ENCODE measurements at places on chromosomes 12 and 14. TPM values are rescaled to one million over a fixed set of nuclear protein-coding genes. Genes with fewer than 3 reads are reported as not detected.

- H3K4me1 ChIP-seq: no peaks in the 10 kb centered on the region
- H3K27me3 ChIP-seq: no peaks in the 10 kb centered on the region
- no peak overlapping the region for H3K27ac ChIP-seq
- no peaks in the 10 kb centered on the region for H3K36me3 ChIP-seq
- no peak overlapping the region for H3K4me3 ChIP-seq
Measured at GRCh38 chr12:93857279-93857938, 180.2 kb downstream of the CRADD start.

DNA sequence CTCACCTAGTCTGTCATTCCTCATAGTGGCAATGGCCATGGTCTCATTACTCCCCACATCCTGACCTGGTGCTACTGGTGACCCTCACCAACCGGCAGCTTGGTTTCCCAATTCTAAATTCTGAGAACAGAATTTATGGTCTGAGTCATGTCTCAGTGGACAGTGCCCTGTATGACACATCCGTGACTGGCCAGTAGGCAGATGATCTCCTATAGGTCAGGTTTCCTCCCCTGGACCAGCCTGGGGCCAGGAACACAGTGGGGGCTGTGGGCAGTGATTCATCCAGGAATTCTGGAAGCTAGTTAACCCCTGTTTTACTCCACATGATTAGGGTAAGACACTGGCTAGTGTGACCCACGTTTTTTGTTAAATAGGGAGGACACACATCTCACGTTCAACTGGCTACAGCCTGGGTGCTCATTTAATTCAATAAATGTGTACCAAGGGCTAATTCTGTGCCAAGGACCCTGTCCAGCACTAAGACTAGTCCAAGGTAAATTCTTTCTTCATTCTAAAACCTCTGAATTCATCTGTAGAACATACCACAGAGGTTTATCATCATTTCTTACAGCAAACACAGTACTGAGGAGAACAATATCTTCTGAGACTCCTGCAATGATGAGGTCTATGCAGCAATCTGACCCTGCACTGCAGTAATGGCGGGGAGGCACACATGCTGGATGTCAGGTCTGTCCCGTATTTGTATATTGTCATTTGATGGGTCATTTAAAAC, 249.6 kb upstream of the TBX3 start:
- no peaks in the 10 kb centered on the region for H3K4me1 ChIP-seq
- H3K27ac ChIP-seq: no peak overlapping the region
- no peak overlapping the region for H3K4me3 ChIP-seq
- DNase-seq: no peak
- H3K27me3 ChIP-seq: no peaks in the 10 kb centered on the region

DNA sequence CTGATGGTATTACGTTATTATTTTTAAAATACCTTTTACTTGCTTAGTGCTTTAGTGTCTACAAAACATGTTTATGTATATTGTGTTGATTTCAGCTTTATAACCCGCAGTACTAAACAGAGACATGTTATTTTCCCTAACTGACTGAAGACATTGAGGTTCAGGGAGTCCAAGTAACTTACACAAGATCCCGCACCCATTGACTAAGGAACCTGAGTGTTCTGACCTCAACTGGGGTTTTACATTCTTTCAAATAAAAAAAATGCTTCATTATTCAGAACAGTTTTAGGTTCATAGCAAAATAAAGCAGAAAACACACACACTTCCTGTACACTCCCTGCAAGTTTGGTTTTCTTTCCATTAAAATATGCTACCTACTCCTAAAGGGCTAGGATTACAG, 60.4 kb upstream of the METAP2 start:
- H3K36me3 ChIP-seq: no peaks in the 10 kb centered on the region
- H3K4me3 ChIP-seq: no peak overlapping the region
- no peak for DNase-seq
- H3K4me1 ChIP-seq: peaks cover 10% of the 10 kb centered on the region
- H3K27me3 ChIP-seq: no peaks in the 10 kb centered on the region

DNA sequence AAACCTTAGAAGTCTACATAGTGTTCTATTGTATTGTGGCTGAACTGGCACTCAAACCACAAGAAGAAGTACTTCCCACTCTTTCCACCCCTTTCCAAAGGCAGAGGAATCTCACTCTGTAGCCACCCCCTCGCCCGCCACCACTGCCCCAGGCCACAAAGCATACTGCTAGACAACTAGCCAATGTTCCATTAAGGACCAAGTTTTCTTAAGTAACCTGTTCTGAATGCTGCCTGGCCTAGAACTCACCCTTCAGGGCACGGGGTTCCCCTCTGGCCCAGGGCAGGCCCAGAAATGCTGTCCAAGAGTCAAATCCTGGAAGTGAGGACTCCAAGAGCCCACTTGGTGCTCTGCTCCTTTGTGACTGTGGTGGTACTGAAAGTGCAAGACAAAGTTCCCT, 15.7 kb upstream of the PTPRO start:
- no peaks in the 10 kb centered on the region for H3K4me1 ChIP-seq
- H3K4me3 ChIP-seq: no peak overlapping the region
- H3K36me3 ChIP-seq: no peaks in the 10 kb centered on the region
- DNase-seq: no peak
- H3K27me3 ChIP-seq: no peaks in the 10 kb centered on the region

- no peak overlapping the region for H3K4me3 ChIP-seq
- H3K27ac ChIP-seq: no peak overlapping the region
- H3K36me3 ChIP-seq: peaks cover 2% of the 10 kb centered on the region
- H3K27me3 ChIP-seq: no peaks in the 10 kb centered on the region
- peak; percentile 47 for DNase-seq
Measured at GRCh38 chr12:117025481-117026151, 73.6 kb downstream of the TESC start.

GRCh38 chr14:44701563-44702263, 194.6 kb upstream of the FSCB start:
- no peak overlapping the region for H3K4me3 ChIP-seq
- no peaks in the 10 kb centered on the region for H3K4me1 ChIP-seq
- no peaks in the 10 kb centered on the region for H3K27me3 ChIP-seq
- no peak overlapping the region for H3K27ac ChIP-seq

GRCh38 chr14:76867516-76868453, 41.6 kb downstream of the LRRC74A start:
- no peaks in the 10 kb centered on the region for H3K27me3 ChIP-seq
- no peaks in the 10 kb centered on the region for H3K4me1 ChIP-seq
- DNase-seq: no peak
- H3K27ac ChIP-seq: no peak overlapping the region
- no peak overlapping the region for H3K4me3 ChIP-seq

DNA sequence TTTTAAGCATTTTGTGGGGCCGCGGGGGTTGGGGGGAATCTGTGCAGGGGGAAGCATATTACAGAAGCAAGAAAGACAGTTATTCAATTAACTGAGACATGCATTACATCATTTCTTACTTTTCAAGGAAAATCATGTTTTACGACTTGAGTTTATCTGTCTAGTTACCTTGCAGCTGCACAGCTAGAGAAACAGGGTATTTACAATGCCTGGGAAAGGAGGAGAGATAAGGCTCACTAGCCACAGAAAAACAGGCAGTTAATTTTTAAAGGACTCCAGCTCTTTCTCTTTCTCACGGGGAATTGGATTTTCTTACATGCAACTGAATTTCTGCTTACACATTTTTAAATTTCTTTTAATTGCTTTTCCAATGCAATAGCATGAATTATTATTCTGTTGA, 22.2 kb downstream of the FCF1 start:
- H3K4me3 ChIP-seq: no peak overlapping the region
- H3K27me3 ChIP-seq: no peaks in the 10 kb centered on the region
- DNase-seq: no peak
- H3K4me1 ChIP-seq: no peaks in the 10 kb centered on the region
- H3K27ac ChIP-seq: no peak overlapping the region

PCED1B gene
- 12.2 TPM for polyA plus RNA-seq

COX8C gene
- not detected for polyA plus RNA-seq

GPD1 gene
- polyA plus RNA-seq: 24.8 TPM

NUMB gene
- 33.7 TPM for polyA plus RNA-seq
